ENCODE measurements at places on chromosomes 6 and 20.

DNA sequence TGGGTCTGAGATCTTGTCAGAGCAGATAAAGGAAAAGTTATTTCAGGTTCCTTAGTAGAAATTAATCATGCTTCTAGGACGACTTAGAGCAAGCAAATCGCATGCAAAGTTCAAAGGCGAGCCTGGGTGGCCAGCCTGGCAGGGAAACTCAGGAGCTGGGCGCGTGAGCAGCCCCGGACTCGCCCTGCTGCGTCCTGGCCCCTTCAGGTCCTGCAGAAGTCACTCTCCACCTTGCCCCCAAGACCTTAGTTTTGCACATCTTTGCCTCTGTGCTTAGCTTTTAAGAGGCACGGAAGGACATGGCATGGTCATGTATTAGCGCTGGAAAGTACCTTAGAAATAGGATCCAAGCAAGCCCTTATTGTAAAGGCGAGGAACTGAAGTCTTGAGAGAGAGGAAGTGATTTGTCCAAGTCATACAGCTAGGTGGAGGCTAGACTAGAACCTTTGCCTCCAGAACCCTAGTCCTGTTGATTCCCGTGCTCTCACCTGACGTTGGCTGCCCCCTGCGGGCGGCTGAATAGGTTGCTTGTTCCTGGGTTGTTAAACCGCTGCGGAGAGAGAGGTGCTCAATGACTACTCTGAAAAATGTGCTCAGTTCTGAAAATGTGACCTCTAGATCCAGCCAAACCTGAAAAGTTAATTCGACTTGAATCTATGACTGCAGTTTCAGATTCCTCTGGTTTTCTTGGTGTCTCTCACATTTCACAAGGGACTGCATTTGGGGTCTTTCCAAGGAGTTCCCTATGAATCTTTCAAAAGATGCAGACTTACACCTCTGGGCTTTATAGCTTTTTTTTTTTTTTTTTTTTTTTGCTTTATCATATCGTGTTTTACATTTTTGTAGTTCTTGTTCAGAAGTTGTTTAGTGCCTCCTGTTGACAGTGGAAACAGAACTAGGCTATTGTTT, 2.7 kb downstream of the MYB start:
- peak; percentile 42 for DNase-seq

DNA sequence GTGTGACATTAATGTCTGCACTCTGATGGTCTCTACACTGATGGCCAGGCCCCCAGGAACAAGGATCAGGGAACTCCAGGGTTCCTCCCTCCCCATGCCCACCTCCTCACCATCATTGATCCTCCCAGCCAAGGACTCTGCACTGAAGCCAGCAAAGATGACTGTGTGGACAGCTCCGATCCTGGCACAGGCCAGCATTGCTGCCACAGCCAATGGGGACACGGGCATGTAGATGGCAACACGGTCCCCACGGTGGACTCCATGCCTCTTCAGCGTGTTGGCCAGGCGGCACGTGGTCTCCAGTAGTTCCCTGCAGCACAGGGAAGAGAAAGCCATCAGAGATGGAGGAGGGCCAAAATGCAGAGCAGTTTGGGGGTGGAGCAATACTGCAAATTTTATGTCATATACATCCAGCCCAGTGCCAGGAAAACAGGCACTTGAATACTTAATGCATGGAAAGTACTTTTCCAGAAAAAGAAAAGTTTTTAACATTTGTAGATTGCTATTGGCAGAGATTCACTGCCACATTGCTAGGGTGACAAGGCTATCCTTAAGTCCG, 27.2 kb downstream of the ACSS1 start:
- DNase-seq, result no peak

DNA sequence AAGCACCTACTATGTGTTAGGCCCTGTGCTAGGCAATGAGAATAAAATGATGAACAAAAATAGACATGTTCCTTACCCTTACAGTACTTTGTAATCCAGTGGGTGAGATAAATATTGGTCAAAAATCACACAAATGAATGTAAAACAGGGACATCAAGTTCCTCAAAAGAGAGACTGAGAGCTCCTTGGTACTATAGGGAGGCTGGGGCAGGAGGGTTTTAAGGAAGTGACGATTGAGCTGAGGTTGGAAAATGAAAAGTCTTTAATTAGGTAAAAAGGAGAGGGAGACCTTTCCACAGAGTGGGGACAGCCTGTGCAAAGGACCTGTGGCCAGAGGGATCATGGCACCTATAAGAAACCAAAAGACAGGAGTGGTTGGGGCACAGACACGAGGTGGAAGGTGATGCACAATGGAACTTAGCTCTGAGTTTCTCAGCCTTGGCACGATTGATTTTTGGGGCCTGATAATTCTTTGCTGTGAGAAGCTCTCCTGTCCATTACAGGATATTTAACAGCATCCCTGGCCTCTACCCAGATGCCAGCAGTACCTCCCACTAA, 140.3 kb downstream of the CEP57L1 start:
- no peak for DNase-seq

DNA sequence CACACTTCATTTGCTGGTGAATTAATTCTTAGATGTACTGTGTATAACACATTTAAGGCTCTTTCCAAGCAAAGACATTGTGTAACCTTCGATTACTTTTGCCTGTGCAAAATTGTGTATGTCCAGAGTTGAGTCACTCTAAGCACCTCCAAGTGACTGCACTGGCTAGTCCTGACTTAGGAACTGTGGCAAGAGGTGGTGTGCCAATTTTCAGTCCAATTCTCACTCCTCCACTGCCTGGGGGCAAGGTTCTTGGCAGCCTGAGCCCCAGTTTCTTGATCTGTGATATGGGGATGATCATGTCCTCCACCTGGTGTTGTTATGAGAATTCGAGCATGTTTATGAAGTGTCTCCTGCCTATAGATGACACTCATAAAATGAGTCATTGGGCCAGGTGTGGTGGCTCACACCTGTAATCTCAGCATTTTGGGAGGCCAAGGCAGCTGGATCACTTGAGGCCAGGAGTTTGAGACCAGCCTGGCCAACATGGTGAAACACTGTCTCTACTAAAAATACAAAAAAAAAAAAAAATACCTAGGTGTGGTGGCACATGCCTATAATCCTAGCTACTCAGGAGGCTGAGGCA, 105.3 kb upstream of the CDYL start:
- no peak for DNase-seq

DNA sequence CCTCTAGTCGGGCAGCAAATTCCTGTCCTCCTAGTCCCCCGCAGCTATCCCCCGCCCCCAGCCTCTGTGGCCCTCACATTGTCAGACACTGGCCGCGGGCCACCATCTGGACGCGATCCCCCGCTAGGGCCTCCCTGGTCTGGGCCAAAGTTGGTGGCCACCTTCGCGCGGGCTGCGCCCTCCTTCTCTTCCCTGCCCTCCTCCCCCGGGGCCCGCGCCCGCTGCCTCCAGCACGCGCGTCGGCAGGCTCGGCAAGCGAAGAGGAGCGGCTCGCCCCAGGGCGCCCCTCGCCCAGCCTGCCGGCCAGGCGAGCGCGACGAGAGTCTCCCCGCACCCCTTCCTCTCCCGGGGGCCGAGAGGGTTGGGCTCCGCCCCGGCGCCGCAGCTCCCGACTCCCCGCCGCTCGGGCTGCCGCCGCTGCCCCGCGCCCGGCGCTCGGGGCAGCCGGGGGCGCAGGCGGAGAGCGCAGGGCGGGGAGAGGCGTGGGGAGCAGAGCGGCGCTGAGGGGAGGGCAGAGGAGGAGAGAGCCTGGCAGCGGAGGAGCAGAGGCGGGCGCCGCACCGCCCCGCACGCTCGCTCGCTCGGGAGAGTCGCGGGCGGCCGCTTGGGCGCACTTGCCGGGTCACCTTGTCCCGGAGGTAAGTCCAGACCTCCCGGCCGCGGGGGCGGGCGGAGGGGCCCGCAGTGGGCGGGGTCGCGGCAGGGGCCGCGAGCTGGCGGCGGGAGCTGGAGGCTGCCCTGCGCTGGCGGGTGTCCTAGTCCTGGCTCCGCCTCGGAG, at the start of gene SYNDIG1:
SYNDIG1 (plus strand) TSS at position 514 of the 778 bp plus-strand sequence. CDS start 73,469 bp downstream, outside the sequence.
- peak; percentile 37 for DNase-seq

GRCh38 chr6:24831771-24832716, 33.3 kb upstream of the ARMH2 start:
- DNase-seq, result no peak

DNA sequence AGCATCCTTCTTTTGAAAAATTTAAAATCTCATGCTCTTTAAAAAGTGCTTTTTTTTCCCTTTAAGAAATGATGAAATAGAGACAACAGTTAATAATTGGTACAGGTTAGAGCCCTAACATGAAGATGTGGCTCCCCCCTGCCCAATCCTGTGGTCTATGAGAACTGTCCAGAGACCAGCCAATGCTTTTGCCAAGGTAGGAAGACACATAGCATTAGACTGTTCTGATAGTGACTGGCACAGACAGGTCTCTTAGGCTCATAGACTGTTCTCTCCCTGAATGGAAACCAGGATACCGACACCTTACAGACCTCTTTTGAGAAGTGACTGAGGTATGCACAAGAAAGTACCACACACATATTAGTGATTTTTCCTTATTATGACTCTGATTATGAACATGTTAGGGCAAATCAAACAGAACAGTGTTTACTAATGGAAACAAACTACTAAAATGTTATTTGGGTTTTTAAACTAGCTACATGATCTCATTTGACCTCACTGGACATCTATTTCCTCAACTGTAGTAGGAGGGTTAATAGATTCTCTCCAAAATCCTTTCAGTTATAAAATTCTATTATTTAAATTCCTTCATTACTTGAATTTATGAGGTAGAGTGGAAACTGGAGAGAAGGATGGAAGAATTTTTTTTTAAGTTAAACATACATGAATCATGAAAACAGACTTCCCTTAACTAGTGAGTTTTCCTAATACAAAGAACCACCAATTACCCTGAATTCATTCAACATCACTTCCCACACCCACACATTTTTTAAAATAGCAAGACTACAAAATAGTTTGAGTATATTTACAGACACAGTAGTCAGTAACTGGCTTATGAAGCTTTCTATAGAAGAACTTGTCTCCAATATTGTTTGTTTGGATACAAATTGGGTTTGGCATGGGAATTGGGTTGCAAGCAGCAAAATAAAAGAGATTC, 120.4 kb downstream of the OGFRL1 start:
- DNase-seq, result no peak

GRCh38 chr20:56805966-56806365, 176.9 kb downstream of the TFAP2C start:
- DNase-seq, result no peak
